B cell (primary cell): ENCODE measurements at places on chromosomes 5 and 9.

- H3K27ac ChIP-seq = no peak overlapping the region
- no peak overlapping the region for H3K4me3 ChIP-seq
- DNase-seq = no peak
- H3K27me3 ChIP-seq = no peaks in the 10 kb centered on the region
- H3K36me3 ChIP-seq = no peaks in the 10 kb centered on the region
- no peaks in the 10 kb centered on the region for H3K4me1 ChIP-seq
These were observed 359.4 kb downstream of the HINT1 start for GRCh38 chr5:130805648-130806047.

- DNase-seq = no peak
- no peaks in the 10 kb centered on the region for H3K27me3 ChIP-seq
- peak overlapping the region; percentile 82 for H3K27ac ChIP-seq
- peaks cover 20% of the 10 kb centered on the region for H3K4me1 ChIP-seq
- peaks cover 7% of the 10 kb centered on the region for H3K36me3 ChIP-seq
- peak overlapping the region; percentile 84 for H3K4me3 ChIP-seq
These were observed 661 bp downstream of the PDCL start for GRCh38 chr9:122827761-122828093.

GRCh38 chr9:18799428-18799827 is 233.6 kb downstream of the SAXO1 start:
- no peak overlapping the region for H3K4me3 ChIP-seq
- H3K36me3 ChIP-seq = no peaks in the 10 kb centered on the region
- H3K27ac ChIP-seq = no peak overlapping the region
- H3K4me1 ChIP-seq = no peaks in the 10 kb centered on the region
- no peak for DNase-seq
- H3K27me3 ChIP-seq = no peaks in the 10 kb centered on the region

GRCh38 chr9:125400725-125401716 is 139.4 kb downstream of the GAPVD1 start:
- no peaks in the 10 kb centered on the region for H3K27me3 ChIP-seq
- no peak overlapping the region for H3K4me3 ChIP-seq
- H3K27ac ChIP-seq = no peak overlapping the region
- DNase-seq = no peak
- no peaks in the 10 kb centered on the region for H3K36me3 ChIP-seq

- H3K27me3 ChIP-seq = no peaks in the 10 kb centered on the region
- DNase-seq = no peak
- H3K36me3 ChIP-seq = no peaks in the 10 kb centered on the region
- H3K4me3 ChIP-seq = no peak overlapping the region
- H3K4me1 ChIP-seq = no peaks in the 10 kb centered on the region
These were observed 351.7 kb downstream of the ARRDC3 start for GRCh38 chr5:91031402-91031752.

DNA sequence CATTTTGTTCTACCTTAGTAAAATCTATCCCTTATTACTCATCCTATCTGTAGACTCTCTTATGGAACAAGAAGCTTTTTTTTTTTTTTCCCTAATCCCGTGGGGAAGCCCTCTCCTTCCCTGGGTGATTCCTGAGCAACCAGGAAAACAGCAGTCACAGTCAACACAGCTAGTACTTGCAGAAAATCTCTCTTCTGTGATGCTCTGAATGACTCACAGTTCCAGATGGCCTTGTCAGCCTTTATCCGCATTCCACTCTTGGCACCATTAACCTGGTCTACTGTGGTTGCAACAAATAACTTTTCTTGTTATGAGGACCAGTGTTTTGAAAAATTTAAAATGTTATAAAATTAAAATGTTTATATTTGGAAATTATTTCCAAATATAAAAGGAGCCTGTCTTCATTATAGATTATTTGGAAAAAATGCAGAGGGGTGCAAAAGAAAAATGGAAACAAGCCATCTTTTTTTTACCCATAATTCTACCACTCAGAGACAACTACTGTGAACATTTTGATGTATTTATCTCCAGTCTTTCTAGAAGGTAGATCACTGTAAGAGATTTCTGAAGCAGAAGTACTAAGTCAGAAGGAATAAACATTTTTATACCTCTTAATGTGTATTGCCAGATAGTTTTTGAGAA is 486.7 kb downstream of the RAB3C start:
- H3K4me3 ChIP-seq = no peak overlapping the region
- no peak for DNase-seq
- H3K27me3 ChIP-seq = no peaks in the 10 kb centered on the region

DNA sequence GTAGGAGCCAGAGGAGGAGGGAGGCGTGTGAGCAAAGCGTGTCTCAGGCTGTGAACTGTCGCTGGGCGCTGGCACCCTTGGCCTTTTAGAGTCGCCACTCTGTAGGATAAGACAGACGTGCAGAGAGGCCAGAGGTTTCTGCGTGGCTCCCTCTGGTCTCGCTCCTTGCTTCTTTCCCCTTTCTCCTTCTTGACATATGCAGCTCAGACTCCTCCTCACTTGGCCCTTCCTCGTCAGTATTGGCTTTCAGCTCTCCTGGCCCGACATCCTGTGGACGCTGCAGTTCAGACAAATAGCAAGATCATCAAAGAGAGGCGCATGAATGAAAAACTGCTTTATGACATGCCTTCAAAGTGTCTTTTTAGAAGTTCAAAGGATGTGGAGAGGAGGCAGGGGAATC is 116.8 kb upstream of the SPRY4 start:
- H3K27ac ChIP-seq = no peak overlapping the region
- H3K4me3 ChIP-seq = no peak overlapping the region
- no peaks in the 10 kb centered on the region for H3K36me3 ChIP-seq
- DNase-seq = no peak
- H3K4me1 ChIP-seq = no peaks in the 10 kb centered on the region

DNA sequence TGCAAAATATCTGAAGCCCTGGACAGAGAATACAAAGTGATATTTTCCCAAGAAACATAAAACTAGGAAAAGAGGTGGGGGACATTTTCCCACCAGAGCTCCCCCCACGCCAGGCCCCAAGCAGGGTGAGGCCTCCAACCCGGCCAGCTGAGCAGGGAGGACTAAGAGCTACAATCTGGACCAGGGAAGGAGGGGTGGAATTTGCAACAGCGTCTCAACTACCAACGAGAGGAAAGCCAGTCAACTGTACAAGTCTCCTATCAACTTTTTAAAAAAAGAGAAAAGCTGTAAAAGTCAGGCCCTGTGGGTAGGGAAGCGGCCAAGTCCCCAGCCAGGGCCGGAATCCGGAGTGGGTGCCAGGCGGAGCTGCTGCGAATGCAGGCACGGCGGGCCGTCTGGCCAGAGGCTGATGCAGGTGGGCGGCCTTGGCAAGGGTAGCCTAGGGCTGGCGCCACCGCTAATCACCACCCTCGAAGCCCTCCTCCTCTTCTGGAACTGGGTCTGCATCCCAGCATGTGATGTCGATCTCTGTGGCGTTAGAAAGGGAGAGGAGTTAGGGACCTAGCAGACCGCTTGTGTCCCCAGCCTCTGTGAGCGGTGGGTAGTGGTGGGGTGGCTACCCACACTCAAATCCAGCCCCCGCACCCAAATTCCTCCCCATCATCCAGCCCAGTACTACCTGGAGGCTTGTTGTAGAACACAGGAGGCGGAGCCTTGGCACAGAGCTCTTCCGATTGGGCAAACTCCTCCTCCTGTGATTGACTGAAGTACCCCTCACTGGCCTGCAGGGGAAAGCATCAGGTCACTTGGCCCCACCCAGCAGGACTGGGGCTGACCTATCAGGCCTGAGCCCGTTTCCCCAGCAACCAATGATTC is 10.6 kb downstream of the PRR7 start:
- peaks cover 17% of the 10 kb centered on the region for H3K4me1 ChIP-seq
- H3K27me3 ChIP-seq = no peaks in the 10 kb centered on the region
